Cerebellum (tissue), 4 donors: ENCODE measurements at places on chromosomes 5 and 9.

DNA sequence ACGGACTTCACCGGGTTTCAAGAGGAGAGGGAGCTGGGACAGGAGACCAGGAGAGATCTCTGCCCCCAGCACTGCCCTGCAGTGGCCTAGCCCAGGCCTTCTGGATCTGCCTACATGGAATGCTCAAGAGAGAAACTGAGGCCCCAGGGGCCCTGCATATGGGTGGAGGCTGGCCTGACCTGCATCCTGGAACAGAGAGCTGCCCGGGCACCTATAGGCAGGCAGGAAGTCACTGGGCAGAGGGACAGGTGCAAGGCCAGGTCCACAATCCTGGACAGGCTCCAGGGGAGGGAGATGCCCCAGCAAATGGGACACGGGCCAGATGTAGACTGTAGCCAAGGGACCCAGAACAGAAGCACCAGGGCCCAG, 98.5 kb upstream of the RUFY1 start:
- DNase-seq: no peak

GRCh38 chr9:87684627-87685219, 41.2 kb upstream of the CTSL start:
- peak; percentile 33 for DNase-seq

GRCh38 chr5:168092209-168093185, 198.9 kb upstream of the WWC1 start:
- no peak for DNase-seq

GRCh38 chr9:91942201-91942600, 7.8 kb downstream of the ROR2 start:
- DNase-seq: no peak

GRCh38 chr5:170342153-170342725, 44.7 kb upstream of the LCP2 start:
- no peak for DNase-seq

DNA sequence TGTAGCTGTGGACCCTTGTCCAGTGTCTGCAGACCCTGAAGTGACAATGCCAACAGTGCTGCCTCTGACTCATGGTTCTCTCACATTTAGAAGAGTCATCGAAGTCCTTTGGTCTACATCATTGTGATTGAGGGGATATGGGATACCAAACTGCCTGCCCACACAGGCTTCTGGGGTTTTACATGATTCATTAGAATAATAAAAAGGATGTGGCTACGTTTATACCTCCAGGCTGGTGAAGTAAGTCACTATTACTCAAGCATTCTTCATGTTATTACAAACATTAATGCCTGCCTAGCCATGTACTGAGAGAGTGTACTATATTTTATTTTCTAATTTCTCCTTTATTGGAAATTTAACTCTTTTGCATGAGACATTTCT, 365.7 kb downstream of the SPATA31D1 start:
- no peak for DNase-seq

GRCh38 chr9:118366228-118366627, 662.0 kb downstream of the TLR4 start:
- DNase-seq: no peak

DNA sequence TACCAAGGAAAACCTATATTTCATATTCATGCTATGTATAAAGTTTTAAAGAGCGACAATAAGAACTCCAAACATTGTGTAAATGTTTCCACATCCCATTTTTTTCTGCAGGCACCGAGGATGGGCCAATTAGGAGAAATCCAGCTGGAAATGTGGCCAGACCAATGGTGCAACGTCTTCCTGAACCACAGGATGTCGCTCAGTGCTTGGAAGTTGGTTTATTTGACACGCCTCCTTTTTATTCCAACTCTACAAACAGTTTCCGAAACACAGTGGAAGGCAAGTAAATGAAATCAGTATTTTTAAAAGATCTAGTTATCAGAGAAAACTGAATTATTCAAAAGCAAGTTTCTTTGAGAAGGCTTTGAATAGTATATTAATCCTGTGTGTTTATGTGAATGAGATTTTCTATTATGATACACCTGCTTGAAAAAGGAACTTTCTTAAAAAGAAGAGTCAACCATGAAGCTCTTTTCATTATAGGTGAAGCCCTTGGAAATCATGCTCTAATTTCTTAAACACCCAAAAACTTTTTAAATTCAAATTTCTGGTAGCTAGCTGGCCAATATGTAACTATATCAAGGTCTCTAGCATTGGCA, 9.1 kb downstream of the TYRP1 start:
- peak; percentile 1 for DNase-seq

DNA sequence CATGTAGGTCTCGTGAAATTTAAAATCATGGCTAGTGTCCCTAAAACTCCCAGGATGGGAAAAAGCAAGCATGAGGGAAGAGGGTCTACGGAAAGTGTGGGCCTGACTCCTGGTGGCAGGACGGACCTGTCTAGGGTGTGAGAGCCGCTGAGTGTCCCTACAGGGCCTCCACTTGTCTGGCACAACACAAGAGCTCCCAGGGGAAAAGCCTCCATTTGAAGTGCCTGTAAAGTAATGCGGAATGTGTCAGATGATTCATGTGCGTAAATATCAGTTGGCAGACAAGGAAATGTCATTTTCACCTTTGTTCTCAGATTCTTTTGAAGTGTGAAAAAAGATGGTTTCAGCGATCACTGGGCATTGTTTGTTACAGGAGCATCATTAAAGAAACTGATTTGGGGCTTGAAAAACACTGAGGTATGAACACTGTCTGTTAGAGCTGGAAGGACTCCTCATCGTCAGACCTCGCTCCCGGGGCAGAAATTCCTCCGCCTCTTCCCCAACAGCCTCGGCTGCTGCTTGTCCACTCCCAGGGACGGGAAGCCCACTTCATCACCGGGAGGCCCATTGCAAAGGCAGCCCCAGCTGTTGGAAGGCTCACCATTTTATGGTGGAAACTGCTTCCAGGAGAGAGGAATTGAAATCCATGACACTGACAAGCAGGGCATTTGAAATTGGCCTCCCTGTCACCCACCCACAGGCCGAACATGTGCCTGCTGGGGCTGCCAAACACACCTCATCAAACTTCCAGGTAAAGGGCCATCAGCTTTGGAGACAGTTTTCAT, 240.8 kb downstream of the FSTL4 start:
- no peak for DNase-seq

DNA sequence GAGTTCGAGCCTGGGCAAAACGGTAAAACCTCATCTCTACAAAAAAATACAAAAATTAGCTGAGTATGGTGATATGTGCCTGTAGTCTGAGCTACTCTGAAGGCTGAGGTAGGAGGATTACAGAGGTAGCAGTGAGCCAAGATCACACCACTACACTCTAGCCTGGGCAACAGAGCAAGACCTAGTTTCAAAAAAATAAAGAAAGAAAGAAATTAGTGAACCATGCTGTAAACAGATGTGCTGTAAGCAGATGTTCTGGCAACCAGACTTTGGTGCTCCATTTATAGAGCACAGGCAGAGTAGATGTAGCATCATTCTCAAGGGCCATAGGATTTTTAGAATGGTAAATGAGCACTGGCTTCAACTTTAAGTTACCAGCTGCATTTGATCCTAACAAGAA, 115.4 kb downstream of the ST8SIA4 start:
- DNase-seq: no peak

- DNase-seq: no peak
Observed at GRCh38 chr9:120447959-120448500, 131.9 kb downstream of the CDK5RAP2 start.

GRCh38 chr5:67957374-67957773, 258.2 kb upstream of the PIK3R1 start:
- no peak for DNase-seq

GRCh38 chr5:135556620-135557019, 20.9 kb upstream of the NEUROG1 start:
- DNase-seq: no peak

DNA sequence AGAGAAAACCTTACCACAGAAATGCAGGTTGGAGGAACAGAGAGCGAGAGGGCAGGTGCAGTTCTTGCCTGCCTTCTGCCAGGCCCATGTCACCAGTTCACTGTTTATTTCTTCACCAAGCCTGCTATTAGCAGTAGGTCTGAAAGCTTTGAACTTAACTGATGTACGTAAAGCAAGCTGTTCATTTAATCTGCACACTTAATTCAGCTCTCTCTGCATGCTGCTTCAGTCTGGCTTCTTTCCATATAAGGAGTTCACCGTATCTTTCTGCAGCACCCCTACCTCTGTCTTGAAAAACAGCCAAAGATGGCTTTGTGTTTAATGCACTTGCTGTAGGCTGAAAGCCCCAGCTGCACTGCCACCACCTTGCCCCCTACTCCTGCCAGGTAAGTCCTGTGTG, 205.1 kb downstream of the RAB3C start:
- no peak for DNase-seq

- DNase-seq: no peak
Observed at GRCh38 chr5:155591273-155591672, 577.7 kb downstream of the KIF4B start.
